ENCODE measurements at places on chromosomes 12 and 14.

DNA sequence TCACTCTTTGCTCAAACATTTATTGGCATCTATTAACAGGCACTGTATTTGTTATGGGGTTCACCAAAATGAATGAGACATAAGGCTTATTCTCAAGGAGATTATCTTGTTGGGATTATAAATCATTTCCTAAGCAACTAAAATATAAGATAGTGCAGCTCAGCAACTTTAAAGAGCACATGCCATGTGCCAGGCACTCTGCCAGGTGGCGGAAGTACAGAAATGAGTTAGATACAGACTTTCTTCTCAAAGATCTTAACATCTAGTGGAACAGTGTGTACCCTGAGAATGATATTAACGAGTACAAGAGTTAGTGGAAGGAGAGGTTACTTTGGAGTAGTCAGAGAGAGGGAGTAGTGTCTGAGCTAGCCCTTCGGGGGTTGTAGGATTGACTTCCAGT is 28.4 kb upstream of the TOMM20L start:
- no peak for ATAC-seq

GRCh38 chr14:53491256-53491883 is 338.2 kb upstream of the DDHD1 start:
- no peak for ATAC-seq

DNA sequence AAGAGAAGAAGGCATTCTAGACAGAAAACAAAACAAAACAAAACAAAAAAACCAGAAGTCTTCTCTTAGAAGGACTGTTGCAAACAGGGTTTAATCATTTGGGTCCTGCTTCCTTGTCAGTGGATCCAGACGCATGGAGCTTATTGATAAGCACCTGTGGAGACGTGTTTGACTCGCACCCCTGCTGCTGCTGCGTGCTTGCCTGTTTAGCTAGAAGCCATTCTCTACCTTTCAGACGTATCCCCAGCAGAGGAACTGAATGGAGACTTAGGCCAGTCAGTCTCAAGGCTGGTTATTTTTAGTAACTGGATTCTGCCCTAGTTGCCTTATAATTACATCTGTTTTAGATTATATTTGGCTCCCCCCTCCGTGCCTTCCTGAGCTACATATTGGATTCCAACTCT is 186.1 kb upstream of the EEA1 start:
- no peak for ATAC-seq

DNA sequence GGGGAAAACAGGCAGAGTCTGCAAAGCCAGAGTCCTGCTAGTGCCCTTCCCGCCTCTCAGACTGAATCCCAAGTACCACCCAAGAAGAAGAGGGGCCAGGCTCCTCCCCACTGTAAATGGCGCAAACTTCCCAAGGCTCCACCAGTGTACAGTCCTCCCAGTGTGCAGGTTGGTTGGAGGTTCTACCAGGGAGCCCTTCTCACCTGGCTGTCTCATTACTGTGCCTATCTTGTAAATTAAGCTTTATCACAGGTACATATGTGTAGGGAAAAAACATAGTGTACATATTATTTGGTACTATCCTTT is 189.7 kb downstream of the FSCB start:
- no peak for ATAC-seq

DNA sequence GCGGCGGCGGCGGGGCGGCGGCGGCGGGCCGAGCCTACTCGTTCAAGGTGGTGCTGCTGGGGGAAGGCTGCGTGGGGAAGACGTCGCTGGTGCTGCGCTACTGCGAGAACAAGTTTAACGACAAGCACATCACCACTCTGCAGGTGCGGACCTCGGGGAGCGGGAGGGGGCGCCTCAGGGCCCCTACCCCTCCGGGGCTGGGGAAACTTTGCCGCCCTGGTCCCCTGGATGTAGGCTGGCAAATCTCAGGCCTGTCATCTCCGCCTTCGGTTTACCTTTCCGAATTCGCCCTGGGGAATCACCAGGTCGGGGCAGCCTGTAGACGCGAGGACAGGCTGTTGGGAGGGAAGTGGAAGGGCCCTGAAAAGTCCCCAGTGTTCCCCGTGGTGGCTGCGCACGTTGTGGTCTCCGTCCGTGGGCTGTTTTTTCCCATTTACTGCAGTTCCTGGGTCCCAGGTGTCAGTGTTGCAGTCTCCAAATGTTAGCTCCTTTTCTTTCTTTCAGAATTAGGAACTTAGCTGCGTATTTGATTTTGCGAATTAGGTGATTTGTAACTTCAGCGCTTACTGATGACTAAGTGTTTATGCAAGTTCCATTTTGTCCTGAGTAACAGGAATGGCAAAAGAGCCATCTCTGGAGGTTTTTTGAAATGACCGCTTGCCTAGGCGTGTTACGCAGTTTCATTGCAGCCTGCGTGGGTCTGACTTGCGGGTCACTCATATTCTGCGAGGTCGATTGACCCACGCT is 656 bp downstream of the RAB21 start:
- peak; percentile 56 for ATAC-seq

GRCh38 chr12:77337362-77337761 is 272.0 kb upstream of the E2F7 start:
- ATAC-seq, result no peak

GRCh38 chr12:95214466-95214865 is 2.8 kb downstream of the FGD6 start:
- no peak for ATAC-seq

GRCh38 chr12:11412731-11413130 is 17.4 kb upstream of the PRB2 start:
- ATAC-seq, result no peak
